ENCODE measurements at places on chromosomes 4 and X. TPM values are rescaled to one million over a fixed set of nuclear protein-coding genes. Genes with fewer than 3 reads are reported as not detected.

DNA sequence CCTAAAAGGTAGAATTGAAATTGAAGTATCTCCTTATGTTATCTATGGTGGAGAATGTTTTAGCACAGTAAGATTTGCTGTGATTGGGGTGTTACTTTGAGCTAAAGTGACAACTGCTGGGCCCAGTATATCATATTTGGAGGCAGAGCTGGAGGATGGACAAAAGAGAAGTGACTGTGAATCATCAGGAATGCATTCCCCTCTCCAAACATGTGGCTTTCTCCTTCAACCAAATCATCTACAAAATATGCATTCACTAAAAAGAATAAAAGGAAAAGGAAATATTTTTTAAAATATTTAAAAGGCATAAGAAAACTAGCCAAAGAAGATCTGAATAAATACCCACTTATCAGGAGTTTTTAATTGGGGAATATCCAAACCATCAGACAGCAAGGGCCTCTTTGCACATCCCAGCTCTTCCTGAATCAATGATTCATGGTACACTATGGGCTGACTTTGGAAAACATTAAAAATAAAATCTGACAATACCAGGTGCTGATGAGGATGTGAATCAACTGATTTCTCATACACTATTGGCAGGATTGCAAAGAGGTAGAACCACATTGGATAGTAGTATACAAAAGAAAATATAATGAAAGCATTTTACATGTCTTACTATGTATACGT is 671.7 kb upstream of the NR3C2 start:
- H3K27ac ChIP-seq, result no peak overlapping the region
- H3K4me1 ChIP-seq, result peaks cover 13% of the 10 kb centered on the region
- peak; percentile 20 for DNase-seq
- H3K27me3 ChIP-seq, result no peaks in the 10 kb centered on the region

- H3K27ac ChIP-seq, result no peak overlapping the region
- no peaks in the 10 kb centered on the region for H3K4me1 ChIP-seq
- peaks cover 62% of the 10 kb centered on the region for H3K36me3 ChIP-seq
- H3K27me3 ChIP-seq, result no peaks in the 10 kb centered on the region
- no peak overlapping the region for H3K4me3 ChIP-seq
Measured at GRCh38 chrX:48934581-48935300, 15.9 kb upstream of the PIM2 start.

- H3K4me1 ChIP-seq, result peaks cover 25% of the 10 kb centered on the region
- H3K27ac ChIP-seq, result no peak overlapping the region
- H3K36me3 ChIP-seq, result peaks cover 57% of the 10 kb centered on the region
- no peak overlapping the region for H3K4me3 ChIP-seq
Measured at GRCh38 chr4:82422616-82423015, 7.6 kb downstream of the HNRNPDL start.

- H3K27me3 ChIP-seq, result peaks cover 93% of the 10 kb centered on the region
- no peaks in the 10 kb centered on the region for H3K36me3 ChIP-seq
- no peak overlapping the region for H3K4me3 ChIP-seq
- no peaks in the 10 kb centered on the region for H3K4me1 ChIP-seq
- DNase-seq, result no peak
Measured at GRCh38 chrX:73447311-73447794, 500 bp downstream of the CDX4 start.

GRCh38 chr4:4825431-4825830 is 34.0 kb upstream of the MSX1 start:
- DNase-seq, result no peak
- H3K4me3 ChIP-seq, result no peak overlapping the region
- no peaks in the 10 kb centered on the region for H3K36me3 ChIP-seq
- no peaks in the 10 kb centered on the region for H3K4me1 ChIP-seq

GRCh38 chrX:139762400-139763183 is 54.6 kb upstream of the MCF2 start:
- H3K4me3 ChIP-seq, result no peak overlapping the region
- H3K27me3 ChIP-seq, result no peaks in the 10 kb centered on the region
- peak; percentile 79 for DNase-seq
- H3K27ac ChIP-seq, result no peak overlapping the region
- no peaks in the 10 kb centered on the region for H3K4me1 ChIP-seq

DNA sequence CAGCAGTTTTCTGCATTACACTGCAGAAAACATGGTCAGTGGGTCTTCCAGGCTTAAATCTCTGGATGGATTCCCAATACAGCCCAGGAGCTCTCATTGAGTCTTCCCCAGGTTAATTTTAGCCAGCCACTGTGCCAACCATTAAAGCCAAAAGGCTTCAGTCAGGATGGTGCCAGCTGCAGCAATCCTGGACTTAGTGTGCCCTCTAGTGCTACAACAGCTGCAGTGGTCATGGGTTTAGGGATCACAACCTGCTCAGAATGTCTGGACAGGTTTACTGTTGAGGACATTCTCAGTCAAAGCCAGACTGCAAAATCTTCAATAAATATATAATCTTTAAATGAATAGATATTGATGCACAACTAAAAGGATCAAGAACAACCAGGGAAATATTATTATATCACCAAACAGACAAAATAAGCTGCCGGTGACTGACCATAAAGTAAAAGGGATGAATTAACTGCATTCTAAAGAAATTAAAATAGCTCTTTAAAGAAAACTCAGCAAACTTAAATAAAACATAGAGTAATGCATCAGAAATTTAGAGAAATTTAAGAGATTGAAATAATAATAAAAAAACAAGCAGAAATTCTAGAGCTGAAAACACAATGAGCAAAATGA is 639.9 kb downstream of the SPOCK3 start:
- H3K36me3 ChIP-seq, result no peaks in the 10 kb centered on the region
- H3K4me3 ChIP-seq, result no peak overlapping the region
- H3K4me1 ChIP-seq, result no peaks in the 10 kb centered on the region
- peak; percentile 73 for DNase-seq

DNA sequence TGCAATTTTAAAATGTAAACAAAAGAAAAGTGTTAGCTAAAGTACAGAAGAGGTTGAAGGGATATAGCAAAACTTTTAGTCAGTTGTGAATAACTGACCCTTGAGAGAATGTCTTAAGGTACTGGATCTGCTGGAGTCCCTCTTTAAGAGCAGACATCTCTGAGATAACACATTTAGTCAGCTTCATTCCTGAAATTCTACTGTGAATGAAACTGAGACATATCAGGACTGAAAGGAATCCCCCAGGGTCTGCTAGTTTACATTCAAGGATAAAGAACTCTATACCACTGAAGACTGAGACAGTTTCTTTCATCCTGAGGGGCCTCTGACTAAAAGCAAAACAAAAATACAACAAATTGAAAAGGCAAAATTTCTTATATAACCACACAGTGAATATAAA is 54.4 kb downstream of the PGRMC1 start:
- no peaks in the 10 kb centered on the region for H3K36me3 ChIP-seq
- H3K4me3 ChIP-seq, result no peak overlapping the region
- H3K27ac ChIP-seq, result no peak overlapping the region
- no peak for DNase-seq
- H3K4me1 ChIP-seq, result no peaks in the 10 kb centered on the region

Gene ARL9
- 0.22 TPM for total RNA-seq

Gene VCX
- not detected for total RNA-seq

DNA sequence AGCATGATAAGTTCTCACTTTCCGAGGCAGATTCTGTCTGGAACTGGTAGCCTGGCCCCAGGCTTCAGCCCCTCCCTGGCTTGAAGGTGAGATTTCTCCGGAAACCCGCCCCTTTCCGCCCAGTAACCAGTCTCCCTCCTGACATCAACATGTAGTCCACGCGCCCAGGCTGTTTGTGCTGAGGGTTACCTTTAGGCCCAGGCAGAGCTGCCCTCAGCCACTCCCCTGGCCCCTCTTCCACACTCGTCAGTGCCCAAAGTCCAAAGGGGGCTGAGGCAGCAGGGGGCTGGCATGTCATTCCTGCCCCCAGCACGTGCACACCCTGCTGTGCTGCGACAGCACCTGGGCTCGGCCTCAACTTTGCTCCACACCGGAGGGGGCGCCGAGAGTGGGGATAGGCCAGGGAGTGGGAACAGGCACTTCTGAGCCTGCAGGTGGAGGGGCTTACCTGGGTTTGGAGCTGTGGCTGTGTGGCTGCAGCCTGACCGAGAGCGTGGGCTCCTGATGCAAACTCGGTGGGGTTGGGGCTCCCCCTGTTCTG is 69.5 kb upstream of the ANK2 start:
- no peaks in the 10 kb centered on the region for H3K27me3 ChIP-seq
- H3K4me3 ChIP-seq, result no peak overlapping the region
- H3K4me1 ChIP-seq, result no peaks in the 10 kb centered on the region
- DNase-seq, result no peak
- H3K36me3 ChIP-seq, result no peaks in the 10 kb centered on the region
- H3K27ac ChIP-seq, result no peak overlapping the region

- no peak overlapping the region for H3K27ac ChIP-seq
- no peak overlapping the region for H3K4me3 ChIP-seq
- no peak for DNase-seq
- H3K4me1 ChIP-seq, result peaks cover 46% of the 10 kb centered on the region
Measured at GRCh38 chr4:98517218-98518021, 141.0 kb downstream of the TSPAN5 start.

- no peaks in the 10 kb centered on the region for H3K27me3 ChIP-seq
- H3K4me3 ChIP-seq, result no peak overlapping the region
- H3K36me3 ChIP-seq, result no peaks in the 10 kb centered on the region
- peaks cover 20% of the 10 kb centered on the region for H3K4me1 ChIP-seq
- DNase-seq, result no peak
- H3K27ac ChIP-seq, result no peak overlapping the region
Measured at GRCh38 chr4:3013839-3014350, 50.5 kb downstream of the GRK4 start.

Gene GPR143
- 0.93 TPM for total RNA-seq

DNA sequence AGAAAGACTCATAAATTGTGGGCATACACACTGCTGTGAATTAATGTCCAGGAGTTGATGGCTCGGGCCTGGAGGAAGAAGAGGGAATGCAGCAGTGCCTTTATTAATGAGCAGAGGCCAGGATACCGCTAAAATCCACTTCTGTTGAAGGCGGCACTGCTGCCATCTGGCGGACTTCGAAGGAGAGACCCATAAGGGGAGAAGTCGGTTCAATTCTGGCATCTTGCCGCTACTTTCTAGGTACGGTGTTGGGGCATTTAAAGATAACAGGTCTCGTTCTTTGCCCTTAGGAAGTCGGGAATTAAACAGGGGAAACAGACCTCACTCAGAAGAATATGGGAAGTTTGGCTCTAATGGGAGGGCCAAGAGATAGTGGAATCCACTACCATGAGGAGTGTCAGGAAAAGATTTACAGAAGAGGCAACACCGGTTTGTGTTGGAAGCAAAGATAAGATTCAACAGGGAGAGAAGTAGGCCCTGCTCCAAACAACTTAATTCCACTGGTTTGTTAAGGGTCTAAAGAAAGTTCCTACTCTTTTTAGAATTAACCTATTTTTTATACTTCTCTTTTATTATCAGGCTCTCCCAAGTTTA is 133.6 kb upstream of the GIMD1 start:
- DNase-seq, result peak; percentile 58
- H3K4me1 ChIP-seq, result peaks cover 5% of the 10 kb centered on the region
- H3K27me3 ChIP-seq, result no peaks in the 10 kb centered on the region
- no peak overlapping the region for H3K27ac ChIP-seq
- H3K36me3 ChIP-seq, result peaks cover 2% of the 10 kb centered on the region

DNA sequence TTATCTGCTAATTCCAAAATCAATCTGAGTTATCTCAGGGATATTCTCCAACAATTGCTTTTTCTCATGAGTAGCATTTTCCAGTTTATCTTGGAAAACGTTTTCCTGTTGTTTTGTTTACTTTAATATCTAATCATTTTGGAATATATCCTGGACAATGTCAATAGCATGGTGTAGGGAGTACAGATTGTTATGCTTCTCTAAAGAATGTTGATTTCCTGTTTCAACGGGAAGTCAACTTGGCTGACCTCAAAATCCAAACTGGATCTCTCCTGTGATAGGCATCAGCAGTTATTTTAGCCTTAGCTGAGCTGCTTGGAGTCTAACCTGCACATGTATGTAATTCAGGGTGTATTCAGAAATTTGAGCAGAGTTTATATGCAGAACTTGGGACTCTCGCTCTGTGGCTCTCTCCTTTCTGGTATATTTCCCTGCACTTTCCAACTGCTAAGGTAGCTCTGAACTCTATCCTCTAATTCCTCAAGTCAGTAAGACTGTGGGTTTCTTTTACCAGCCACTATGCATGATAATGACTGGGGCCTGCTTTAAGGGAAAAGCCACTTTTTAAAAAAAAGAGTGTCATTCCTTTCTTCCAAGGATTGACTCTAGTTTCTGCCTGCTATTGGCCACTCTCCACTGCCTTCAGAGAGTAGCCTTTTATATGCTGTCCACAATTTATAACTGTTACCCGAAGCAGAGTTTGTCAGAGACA is 7.7 kb downstream of the PRSS48 start:
- no peak for DNase-seq
- no peaks in the 10 kb centered on the region for H3K27me3 ChIP-seq
- H3K4me1 ChIP-seq, result peaks cover 5% of the 10 kb centered on the region

Gene HNRNPDL
- total RNA-seq, result 222 TPM

GRCh38 chrX:153582896-153583295 is 16.0 kb downstream of the CCNQ start:
- H3K4me1 ChIP-seq, result no peaks in the 10 kb centered on the region
- H3K36me3 ChIP-seq, result peaks cover 3% of the 10 kb centered on the region
- no peak overlapping the region for H3K27ac ChIP-seq
- no peak for DNase-seq
- H3K27me3 ChIP-seq, result no peaks in the 10 kb centered on the region
- H3K4me3 ChIP-seq, result no peak overlapping the region

- H3K4me3 ChIP-seq, result peak overlapping the region; percentile 92
- H3K4me1 ChIP-seq, result peaks cover 15% of the 10 kb centered on the region
- no peaks in the 10 kb centered on the region for H3K27me3 ChIP-seq
Measured at GRCh38 chr4:182449186-182449929, 206.2 kb downstream of the TENM3 start.

GRCh38 chr4:55116450-55116849 is 8.9 kb downstream of the KDR start:
- DNase-seq, result no peak
- H3K27ac ChIP-seq, result no peak overlapping the region
- H3K4me3 ChIP-seq, result no peak overlapping the region
- H3K36me3 ChIP-seq, result peaks cover 17% of the 10 kb centered on the region

DNA sequence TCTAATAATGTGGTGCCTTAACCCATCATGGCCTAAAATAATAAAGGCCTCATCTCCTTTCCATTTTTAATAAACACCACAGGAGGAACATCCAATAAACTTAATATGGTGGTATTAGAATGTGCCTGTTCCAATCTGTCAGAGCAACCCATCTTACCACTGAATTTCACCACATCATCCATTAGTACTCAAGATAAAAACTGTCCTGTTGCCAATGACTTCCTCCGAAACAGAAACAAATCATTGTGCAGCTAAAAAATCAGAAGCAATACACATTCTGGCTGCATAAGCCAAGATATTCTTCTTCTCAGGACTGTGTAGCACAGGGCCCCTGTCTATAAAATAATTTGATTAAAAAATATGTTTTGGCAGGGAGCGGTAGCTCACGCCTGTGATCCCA is 18.5 kb downstream of the TLR10 start:
- no peaks in the 10 kb centered on the region for H3K36me3 ChIP-seq
- DNase-seq, result no peak
- no peak overlapping the region for H3K4me3 ChIP-seq

GRCh38 chr4:93178279-93178678 is 650.3 kb upstream of the ATOH1 start:
- no peaks in the 10 kb centered on the region for H3K27me3 ChIP-seq
- H3K4me3 ChIP-seq, result no peak overlapping the region
- H3K4me1 ChIP-seq, result peaks cover 12% of the 10 kb centered on the region
- no peak overlapping the region for H3K27ac ChIP-seq
- H3K36me3 ChIP-seq, result peaks cover under 1% of the 10 kb centered on the region

GRCh38 chr4:124722071-124722470 is 9.5 kb upstream of the ANKRD50 start:
- no peak overlapping the region for H3K27ac ChIP-seq
- no peaks in the 10 kb centered on the region for H3K27me3 ChIP-seq
- H3K4me3 ChIP-seq, result no peak overlapping the region

Gene IL2RG
- total RNA-seq, result 1.5 TPM

GRCh38 chr4:94135701-94136100 is 72.0 kb upstream of the SMARCAD1 start:
- H3K27ac ChIP-seq, result no peak overlapping the region
- no peak for DNase-seq
- H3K36me3 ChIP-seq, result no peaks in the 10 kb centered on the region
- no peaks in the 10 kb centered on the region for H3K27me3 ChIP-seq
- no peak overlapping the region for H3K4me3 ChIP-seq
- H3K4me1 ChIP-seq, result no peaks in the 10 kb centered on the region

Data from MCF 10A (cell line).